Activated CD8-positive, alpha-beta memory T cell treated with anti-CD3 and anti-CD28 coated beads for 24 hours (primary cell): ENCODE measurements at places on chromosomes 7 and 10.

DNA sequence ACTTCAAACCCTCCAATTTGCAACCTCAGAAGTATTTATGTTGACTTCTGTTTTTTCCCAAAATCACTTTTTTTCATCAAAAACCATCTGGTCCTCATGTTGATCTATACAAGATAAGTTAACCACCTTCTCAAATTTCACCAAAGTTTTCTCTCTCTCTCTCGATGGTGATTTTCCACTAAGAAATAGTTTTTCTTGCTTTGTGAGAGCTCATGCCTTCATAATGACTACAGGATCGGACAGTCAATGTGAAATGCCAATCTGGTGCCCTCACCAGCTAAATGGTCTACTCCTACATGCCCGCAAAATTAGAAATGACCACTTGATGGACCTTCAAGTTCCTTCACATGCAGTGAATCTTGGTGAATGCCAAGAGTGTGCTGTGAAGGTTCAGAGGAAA lies 40.4 kb downstream of the CNNM1 start:
- no peak for DNase-seq

- DNase-seq = no peak
Measured at GRCh38 chr10:13628661-13629060, 41.9 kb downstream of the PRPF18 start.

DNA sequence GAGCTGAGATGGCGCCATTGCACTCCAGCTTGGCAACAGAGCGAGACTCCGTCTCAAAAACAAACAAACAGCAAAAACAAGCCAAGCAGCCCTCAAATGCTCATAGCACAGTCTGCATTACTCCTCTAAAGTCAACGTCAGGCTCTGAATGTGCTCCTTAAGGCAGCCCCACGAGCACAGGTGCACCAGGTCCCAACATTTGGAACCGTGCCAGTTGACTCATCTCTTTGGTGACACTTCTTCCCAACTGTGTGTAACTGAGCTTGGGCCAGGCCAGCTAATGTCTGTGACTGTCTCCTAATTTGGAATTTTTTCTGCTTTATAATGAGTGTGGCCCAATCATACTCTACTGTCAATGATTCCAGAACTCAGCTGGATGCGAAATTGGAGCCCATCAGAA lies 66.3 kb upstream of the EFCAB10 start:
- no peak for DNase-seq

DNA sequence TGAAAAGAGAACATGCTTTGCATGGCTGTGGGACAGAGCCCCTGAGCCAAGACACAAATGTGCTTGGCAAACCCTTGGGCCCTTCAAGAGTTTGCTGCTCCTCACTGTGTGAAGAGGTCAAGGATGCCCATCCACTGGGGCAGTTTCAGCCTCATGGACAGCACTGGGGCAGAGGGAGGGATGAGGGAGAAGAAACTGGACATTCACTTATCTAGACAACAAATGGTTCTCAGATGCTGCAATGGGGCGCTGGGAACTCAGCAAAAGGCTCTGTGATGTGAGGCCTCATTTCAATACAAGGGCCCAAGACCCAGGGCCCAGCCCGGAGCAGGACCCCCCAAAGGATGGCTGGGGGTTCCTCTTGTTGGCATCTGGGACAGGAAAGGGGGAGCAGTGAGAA lies 49.1 kb downstream of the EBF3 start:
- no peak for DNase-seq

- DNase-seq = peak; percentile 91
Measured at GRCh38 chr7:63900394-63901203, 98.0 kb upstream of the ZNF722 start.

- peak; percentile 15 for DNase-seq
Measured at GRCh38 chr10:28661035-28661434, 16.3 kb upstream of the BAMBI start.

GRCh38 chr10:15075421-15075820 lies 13.2 kb downstream of the ACBD7 start:
- no peak for DNase-seq

DNA sequence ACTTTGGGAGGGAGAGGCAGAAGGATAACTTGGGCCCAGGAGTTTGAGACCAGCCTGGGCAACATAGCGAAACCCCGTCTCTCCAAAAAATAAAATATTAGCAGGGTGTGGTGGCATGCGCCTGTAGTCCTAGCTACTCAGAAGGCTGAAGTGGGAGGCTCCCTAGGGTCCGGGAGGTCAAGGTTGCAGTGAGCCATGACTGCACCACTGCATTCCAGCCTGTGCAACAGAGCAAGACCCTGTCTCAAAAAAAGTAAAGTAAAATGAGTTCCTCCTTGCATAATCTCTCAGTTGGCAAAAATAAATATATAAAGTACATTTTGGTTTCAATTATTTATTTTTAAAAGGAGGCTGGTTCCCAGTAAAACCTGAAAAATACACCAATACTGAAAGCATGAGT lies 11.8 kb downstream of the NANOS1 start:
- DNase-seq = no peak
